ENCODE measurements at places on chromosomes 12 and 14.
A peak's percentile ranks its signal among the peaks of the same experiment; 100 is the strongest.

GRCh38 chr12:88313554-88313953, 171.4 kb downstream of the TMTC3 start:
- no peak for DNase-seq

DNA sequence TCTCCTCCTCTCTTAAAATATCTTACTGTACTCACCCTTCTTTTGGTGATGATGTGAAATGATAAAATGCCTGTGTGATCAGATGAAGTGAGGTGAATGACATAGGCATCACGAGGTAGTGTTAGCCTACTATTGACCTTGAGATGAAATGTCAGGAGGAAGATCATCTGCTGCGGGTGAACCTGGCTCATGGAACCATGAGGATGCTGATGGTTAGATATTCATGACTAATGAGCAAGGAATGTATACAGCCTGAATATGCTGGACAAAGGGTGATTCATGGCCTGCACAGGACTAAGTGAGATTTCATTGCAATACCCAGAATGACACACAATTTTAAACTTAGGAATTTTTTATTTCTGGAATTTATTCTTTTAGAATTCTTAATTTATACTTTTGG, 89.6 kb downstream of the DAAM1 start:
- DNase-seq, result no peak

DNA sequence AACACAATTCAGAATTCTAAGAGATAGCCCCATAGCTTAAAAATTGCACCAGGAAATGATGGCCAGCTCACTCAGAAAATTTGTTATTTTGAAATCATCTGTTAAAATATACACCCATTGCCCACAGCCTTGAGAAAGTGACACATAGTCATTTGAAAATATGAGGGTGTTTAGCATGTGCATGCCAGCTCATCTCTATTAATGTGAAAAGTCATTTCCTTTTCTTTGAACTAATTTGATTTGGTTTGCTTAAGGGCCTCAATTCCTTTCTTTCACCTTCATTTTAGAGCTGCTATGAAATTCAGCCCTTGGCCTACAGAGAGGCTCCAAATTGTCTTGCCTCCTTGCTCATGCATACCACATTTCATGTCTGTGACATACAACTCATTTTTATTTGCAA, 241.4 kb downstream of the PHLDA1 start:
- DNase-seq, result no peak

GRCh38 chr14:47155395-47155794, 503.8 kb upstream of the RPL10L start:
- DNase-seq, result no peak

DNA sequence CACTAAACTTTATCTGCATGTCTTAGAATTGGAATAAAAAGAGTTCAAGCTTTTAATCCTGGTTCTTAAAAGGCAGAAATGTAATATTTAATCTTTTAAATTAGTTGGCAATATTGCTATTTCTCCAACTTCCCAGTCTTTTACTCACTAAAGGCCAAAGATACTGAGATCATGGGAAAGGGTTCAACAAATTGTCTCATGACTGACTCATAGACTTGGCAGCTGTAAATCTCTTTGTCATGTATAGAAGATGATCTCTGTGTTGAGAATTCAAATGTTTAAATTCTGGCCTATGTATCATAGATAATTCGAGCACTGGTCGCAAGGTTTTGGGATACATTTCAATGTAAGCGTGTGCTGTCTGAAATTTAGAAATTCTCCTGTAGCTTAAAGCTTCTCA, 40.1 kb upstream of the STRAP start:
- no peak for DNase-seq

DNA sequence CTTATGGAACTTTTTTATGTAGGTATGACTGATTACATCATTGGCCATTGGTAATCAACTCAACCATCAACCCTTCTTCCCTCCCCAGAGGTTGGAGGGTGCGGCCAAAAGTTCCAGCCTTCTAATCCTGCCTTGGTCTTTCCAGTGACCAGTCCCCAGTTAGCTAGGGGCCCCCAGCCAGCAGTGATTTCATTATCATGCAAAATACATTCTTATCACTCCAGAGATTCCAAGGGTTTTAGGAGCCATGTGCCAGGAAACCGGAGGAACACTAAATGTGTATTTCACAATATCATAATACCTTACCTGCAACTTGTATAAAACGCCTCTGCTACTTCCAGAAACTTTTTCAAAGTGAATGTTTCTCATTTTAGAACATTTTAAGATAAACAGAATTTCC, 181.5 kb upstream of the PELI2 start:
- no peak for DNase-seq

- DNase-seq, result peak; percentile 68
These were observed at the start of gene SELPLG for GRCh38 chr12:108633534-108634248. TSS of gene SELPLG (minus strand) at chr12:108633894. CDS start at chr12:108624307, 9,587 bp downstream.

DNA sequence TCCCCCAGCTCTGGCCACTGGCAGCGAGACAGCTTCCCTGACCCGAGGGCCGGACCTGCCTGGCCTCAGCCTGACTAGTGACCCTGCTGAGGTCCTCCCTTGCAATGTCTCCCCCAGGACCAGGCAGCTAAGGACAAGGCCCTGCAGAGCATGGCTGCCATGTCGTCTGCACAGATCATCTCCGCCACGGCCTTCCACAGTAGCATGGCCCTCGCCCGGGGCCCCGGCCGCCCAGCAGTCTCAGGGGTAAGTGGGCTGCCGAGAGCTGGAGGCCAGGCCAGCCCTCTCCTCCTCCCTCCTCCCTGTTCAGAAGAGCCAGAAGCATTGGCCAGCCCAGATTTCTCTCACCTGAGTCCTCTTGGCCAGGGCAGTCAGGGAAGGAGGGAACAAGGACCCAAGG, 58.1 kb downstream of the TEAD4 start:
- DNase-seq, result no peak

GRCh38 chr12:53952335-53952694, 2.4 kb upstream of the HOXC12 start:
- DNase-seq, result no peak

DNA sequence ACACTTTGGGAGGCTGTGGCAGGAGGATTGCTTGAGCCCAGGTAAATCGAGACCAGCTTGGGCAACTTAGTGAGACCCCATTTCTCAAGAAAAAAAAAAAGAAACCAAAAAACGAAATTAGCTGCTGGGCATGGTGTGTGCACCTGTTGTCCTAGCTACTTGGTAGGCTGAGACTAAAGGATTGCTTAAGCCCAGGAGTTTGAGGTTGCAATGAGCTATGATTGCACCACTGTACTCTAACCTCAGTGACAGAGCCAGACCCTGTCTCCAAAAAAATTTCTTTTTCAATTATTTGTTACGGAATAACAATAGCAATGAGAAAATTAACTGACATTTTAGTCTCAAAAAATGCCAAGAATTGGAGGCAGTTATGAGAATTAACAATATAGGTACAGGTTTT, 128.0 kb downstream of the CCDC91 start:
- no peak for DNase-seq

- DNase-seq, result no peak
These were observed 469 bp upstream of the LRFN5 start for GRCh38 chr14:41606282-41606531.

GRCh38 chr14:53432378-53432802, 279.3 kb upstream of the DDHD1 start:
- DNase-seq, result peak; percentile 29

DNA sequence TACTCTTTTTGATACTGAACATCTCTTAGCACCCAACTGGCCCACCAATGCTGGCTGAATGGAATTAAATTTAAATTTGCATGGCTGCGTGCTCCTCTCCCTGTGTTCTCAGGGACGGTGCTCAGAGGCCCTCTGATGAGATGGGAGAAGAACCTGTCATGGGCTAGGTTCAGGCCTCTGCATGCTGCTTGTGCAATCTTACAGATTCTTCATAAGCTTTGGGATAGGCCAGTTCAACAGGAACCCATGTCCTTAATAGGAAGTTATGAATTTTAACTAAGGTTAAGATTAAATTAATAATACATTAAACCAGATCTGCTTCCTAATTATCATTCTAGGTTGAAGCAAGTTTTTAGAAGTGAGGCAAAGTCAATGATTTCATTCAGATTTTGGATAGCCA, 119.7 kb upstream of the LRIG3 start:
- DNase-seq, result no peak

DNA sequence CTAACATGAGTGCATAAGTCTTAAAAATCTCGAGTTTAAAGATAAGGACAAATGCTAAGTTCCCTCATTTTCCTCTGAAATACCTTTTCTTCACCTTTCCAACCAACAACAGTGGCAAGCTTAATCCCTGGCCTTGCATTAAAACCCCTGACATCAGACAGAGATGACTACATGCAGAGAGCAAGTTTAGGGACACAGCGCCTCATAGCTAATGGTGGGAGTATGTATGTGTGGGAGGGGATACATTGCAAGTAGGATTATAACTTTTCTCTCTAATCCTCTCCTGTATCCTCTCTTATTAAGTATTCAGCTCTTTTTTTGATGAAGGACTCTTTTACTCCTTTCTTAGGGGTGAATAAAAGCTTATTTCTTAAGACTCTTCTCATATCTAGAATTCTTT, 547.1 kb downstream of the CCER1 start:
- DNase-seq, result no peak

GRCh38 chr14:51922624-51923023, 62.2 kb downstream of the GNG2 start:
- no peak for DNase-seq

Data from GM12891 (cell line).